Urinary bladder (tissue), 4 donors: ENCODE measurements at places on chromosomes 13 and 19. TPM values are rescaled to one million over a fixed set of nuclear protein-coding genes. Genes with fewer than 3 reads are reported as not detected.

The KLK5 gene
- not detected for polyA plus RNA-seq

DNA sequence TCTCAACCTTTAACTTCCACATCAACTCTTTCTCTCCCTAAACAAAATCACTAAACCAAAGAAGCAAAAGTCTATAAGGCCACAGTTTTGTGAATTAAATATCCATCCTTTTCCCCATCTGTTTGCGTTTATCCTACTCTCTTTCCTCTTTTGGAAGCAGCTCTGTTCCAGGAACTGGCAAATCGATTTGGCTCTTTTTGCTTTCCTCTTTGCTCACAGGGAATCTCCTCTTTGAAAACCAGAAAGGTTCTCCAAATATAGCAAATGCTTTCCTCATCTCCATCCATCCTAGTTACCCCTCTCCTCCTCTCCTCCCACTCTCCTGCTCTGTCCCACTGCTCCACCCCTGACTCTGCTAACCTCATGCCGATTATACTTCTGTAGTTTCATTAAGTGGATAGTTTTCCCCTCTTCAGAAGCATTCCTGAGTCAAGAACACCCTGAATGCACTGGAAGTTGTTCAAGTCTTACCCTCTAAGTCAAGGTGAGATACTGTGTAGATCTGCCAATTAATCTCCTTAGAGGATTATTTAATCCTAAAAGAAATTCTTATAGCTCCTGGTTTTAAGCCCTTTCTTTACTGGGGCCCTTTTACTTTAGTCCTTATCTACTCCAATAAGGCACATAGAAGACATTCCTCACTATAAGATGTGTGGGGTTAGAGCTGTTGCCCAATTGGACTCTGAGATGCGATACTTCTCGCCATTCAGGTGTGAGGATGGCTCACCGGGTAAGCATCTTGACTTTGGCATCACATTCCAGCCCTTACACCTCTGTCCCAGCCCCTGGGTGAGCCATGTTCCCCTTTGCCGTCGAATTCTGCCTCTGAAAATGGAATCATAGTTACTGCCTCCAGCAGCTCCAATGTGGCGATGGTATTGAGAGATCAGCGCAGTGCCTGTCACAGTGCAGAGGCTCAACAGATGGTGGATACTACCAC lies 67.6 kb downstream of the COL4A2 start:
- no peak for DNase-seq

GRCh38 chr13:20960663-20961309 lies 58.2 kb upstream of the XPO4 start:
- no peak for DNase-seq

- no peak for DNase-seq
Measured at GRCh38 chr19:45613926-45614725, 12.1 kb upstream of the GPR4 start.

DNA sequence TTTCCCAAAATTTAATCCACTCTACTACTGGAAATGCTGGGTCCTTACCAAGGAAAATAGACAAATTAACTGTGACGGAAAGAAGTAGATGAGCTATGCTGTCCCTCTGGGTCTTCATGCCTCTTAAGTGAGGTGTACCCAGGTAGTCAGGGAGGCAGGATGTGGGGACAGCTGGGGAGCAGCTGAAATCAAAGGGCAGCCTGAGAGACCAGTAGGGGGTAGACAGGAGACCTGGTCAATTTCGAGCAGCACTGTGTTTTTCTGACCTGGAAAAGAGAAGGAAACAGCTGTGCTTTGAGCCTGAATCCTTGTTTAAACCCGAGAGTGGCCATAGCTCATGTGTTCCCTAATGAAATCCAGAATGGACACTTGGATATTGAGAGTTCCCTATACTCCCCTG lies 587.3 kb downstream of the EFNB2 start:
- DNase-seq, result no peak
